Renal pelvis (tissue), 12 donors: ENCODE measurements at places on chromosomes 12 and 14. TPM values are rescaled to one million over a fixed set of nuclear protein-coding genes. Genes with fewer than 3 reads are reported as not detected.

GRCh38 chr12:69330475-69331473 is 17.4 kb upstream of the LYZ start:
- peak; percentile 23 for DNase-seq

- DNase-seq: no peak
These were observed 32.2 kb downstream of the TESC start for GRCh38 chr12:117067016-117067415.

- DNase-seq: peak; percentile 68
These were observed 31.1 kb downstream of the ALDH1L2 start for GRCh38 chr12:105053116-105053572.

- DNase-seq: no peak
These were observed 62.6 kb downstream of the SLC24A4 start for GRCh38 chr14:92385561-92385960.

GRCh38 chr12:103557628-103558010 is 29.5 kb upstream of the STAB2 start:
- DNase-seq: no peak

DNA sequence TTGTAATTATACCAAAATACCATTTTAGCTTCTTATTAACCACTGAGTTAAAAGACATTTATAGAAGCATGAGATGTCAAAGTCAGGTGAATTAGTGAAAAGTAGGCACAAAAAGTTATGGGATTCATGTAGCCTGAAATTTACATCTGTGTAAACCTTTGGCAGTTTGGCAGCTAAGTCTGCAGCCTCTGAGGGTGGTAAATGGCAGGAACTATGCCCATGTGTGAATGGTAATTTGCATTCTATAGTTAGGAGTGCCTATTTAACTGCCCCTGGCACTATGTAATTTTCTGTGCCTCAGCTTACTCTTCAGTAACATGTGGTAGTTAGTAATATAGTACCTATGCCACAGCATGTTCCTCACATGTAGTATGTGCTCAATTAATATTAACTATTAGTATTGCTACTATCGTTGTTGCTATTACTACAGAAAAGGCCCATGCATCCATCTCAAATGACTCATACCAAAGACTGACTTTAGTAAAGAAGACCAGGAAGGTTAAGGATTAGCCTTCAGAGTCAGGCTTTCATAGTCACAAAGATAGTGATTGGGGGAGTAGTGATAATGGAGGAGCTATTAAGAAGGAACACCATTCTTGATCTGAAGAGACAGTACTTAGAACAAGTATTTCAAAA is 258.7 kb upstream of the BTG1 start:
- no peak for DNase-seq

DNA sequence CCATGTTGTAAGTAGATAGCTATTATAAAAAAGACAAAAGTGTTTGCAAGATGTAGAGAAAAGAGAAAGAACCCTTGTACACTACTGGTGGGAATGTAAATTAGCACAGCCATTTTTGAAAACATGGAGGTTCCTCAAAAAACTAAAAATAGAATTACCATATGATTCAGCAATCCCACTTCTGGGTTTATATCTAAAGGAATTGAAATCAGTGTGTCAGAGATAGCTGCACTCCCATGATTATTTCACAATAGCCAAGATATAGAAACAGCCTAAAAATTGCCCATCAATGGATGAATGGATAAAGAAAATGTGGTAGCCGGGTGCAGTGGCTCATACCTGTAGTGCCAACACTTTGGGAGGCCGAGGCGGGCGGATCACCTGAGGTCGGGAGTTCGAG is 9.2 kb downstream of the PSMC6 start:
- no peak for DNase-seq

- DNase-seq: no peak
These were observed 164.2 kb upstream of the SOX5 start for GRCh38 chr12:24113701-24114100.

GRCh38 chr12:108750526-108750925 is 19.2 kb upstream of the CORO1C start:
- peak; percentile 69 for DNase-seq

GRCh38 chr12:473863-474577 is 14.3 kb downstream of the B4GALNT3 start:
- no peak for DNase-seq

DNA sequence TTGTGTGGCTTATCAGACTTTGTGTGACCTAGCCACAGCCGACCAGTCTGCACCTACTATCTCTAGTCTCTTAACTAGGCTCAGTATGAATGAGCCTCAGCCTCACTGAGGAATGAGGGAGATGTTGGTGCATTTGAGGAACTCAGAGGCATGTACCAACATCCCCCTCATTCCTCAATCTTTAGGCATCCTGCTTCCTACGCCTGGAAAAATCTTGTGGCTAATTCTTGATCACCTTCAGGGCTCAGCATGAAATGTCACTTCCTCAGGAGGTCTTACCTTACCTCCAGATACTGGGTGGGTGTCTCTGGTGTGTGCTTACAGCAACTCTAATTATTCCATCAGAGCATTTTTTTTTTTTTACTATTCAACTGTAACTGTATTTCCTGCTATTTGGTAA is 148.8 kb upstream of the TMCC3 start:
- no peak for DNase-seq

DNA sequence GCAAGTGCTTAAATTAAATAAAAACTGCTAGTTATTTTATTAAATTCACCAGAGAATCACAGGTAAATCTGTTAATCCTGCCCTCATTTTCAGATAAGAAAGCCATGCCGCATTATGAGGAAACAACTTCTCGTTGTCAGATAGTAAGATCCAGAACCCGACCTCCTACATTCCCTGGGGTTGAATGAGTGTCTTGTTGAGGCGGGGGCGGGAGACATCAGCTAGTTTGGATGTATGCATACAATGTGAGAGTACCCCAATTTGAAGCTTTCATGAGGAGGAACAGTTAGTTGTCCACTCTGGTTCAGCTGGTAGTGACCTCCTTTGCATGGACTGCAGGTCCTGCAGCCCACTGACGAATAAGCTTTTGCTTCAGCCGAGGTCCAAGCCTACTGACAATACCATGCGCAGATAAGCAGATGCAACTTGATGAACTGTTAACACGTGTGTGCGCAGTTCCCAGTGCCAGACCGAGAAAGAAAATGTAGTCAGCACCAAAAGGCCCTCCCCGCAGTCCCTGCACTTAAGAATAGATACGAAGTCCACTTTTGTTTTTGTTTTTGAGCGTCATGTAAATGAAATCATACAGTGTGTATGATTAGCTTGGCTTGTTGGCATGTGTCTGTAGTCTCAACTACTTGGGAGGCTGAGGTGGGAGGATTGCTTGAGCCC is 34.9 kb downstream of the EVL start:
- DNase-seq: no peak

- DNase-seq: no peak
These were observed 73.6 kb downstream of the SSPN start for GRCh38 chr12:26268841-26269561.

DNA sequence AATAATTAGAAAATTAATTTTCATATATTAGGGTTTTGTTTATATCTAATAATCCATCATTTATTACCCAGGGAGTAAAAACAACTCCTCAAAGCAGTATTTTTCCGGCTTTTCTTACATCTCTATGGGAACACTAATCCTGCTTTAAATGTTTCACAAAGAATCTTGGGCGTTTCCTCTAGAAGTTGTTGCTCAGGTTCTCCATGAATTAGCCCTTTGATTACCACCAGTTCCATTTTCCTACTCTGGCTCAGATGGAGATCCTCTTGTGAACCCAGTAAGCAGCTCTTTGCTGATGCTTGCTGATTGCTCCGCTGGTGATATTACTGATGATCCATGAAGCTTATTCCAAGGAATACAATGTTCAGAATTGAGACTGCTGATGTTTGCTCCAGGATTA is 78.5 kb upstream of the PKP2 start:
- DNase-seq: no peak

- DNase-seq: no peak
These were observed at the start of gene MAP3K12 for GRCh38 chr12:53499266-53500141. Gene MAP3K12 (minus strand): TSS chr12:53499458. CDS start chr12:53487391, 12,067 bp downstream.

DNA sequence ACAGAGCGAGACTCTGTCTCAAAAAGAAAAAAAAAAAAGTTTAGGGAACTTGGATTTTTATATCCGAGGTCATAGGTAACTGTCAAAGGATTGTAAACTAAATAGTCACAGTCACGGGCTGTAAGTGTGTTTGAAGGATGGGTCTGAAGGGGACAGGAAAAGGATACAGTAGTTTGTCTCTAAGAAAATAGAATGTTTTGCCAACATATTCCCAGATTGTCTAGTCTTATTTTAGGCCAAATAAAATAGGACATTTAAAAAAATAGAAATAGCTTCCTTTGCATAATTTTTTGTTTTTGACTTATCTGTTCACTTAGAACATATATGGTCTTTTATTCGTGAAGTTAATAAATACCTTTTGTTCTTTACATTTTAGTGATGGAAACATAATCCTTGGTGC is 24.2 kb upstream of the REP15 start:
- DNase-seq: peak; percentile 30

- DNase-seq: no peak
These were observed 281.7 kb upstream of the AMIGO2 start for GRCh38 chr12:47361389-47362021.

- no peak for DNase-seq
These were observed 66.9 kb downstream of the ANKS1B start for GRCh38 chr12:99917711-99918402.

DNA sequence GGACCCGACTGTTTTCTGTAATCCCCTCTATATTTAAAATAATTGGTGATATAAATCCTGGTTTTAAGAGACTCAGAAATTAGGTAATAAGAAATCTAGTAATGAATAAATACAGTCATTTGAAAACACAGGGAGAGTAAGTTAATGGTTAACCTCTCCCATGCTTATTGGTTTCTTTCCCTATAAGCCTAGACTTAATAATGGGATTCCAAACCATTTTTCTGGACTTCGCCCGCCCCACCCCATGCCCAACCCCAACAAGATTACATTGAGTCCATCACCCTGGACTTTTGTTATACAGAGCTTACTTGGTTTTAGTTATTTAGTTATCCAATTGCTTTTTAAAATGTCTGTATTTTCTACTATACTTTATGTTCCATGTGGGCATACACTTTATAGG is 98.7 kb downstream of the WIF1 start:
- no peak for DNase-seq

DNA sequence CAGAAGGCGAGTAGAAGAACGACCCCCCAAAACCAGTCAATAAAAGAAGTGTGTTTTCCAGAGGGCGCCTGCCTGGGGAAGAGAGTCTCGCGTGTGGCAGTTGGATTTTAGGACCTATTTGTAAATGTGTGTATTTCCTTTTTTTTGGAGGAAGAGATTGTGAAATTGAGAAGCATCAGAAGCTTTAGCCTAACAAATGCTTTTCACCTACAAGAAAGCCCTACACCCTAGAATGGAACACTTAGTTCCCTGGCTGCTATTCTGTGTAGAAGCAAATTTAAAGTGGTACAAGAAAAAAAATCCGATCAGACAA is 1.3 kb downstream of the RCOR1 start:
- peak; percentile 28 for DNase-seq

DNA sequence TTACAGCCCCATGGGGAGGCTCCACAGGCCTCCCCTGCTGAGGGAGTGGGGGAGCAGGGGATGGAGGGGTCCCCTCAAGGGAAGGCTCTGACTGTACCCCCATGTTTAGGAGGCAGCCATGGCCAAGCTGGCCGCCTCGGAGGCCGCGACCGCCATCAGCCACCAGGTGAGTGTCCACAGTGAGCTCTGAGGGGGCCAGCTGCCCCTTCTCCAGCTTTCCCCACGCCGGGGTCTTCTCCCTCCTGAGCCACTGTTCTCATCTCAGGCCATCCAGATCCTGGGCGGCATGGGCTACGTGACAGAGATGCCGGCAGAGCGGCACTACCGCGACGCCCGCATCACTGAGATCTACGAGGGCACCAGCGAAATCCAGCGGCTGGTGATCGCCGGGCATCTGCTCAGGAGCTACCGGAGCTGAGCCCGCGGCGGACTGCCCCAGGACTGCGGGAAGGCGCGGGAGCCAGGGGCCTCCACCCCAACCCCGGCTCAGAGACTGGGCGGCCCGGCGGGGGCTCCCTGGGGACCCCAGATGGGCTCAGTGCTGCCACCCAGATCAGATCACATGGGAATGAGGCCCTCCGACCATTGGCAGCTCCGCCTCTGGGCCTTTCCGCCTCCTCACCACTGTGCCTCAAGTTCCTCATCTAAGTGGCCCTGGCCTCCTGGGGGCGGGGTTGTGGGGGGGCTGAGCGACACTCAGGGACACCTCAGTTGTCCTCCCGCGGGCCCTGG is 13.6 kb downstream of the ACADS start:
- no peak for DNase-seq

- DNase-seq: no peak
These were observed 9.3 kb downstream of the DAAM1 start for GRCh38 chr14:59197695-59198262.

GRCh38 chr14:59160506-59160905 is 28.0 kb upstream of the DAAM1 start:
- DNase-seq: no peak

- DNase-seq: no peak
These were observed 289.1 kb downstream of the RPS29 start for GRCh38 chr14:49297102-49297501.

GRCh38 chr12:130739571-130739970 is 23.5 kb upstream of the RIMBP2 start:
- DNase-seq: no peak

DNA sequence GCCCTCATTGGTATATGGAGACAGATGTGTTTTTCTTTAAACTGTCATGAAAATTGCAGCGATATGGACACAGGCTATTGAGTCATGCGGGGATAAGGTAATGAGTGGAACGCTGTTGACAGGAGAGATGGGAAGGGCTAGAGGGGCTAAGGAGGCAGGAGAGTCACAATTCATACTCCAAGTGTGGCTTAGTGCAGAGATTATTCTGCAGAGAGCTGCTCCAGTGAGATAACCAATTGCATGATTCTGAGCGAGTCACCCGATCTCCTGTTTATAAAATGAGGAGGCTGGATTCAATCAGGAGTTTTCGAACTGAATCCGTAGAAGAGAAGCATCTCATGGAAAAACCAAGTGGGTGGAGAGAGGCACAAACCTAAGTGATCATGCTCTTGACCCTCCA is 106.4 kb upstream of the PLEKHG7 start:
- no peak for DNase-seq

GRCh38 chr12:93181409-93181965 is 196.2 kb upstream of the NUDT4 start:
- DNase-seq: no peak

- no peak for DNase-seq
These were observed 170.5 kb downstream of the TSPAN9 start for GRCh38 chr12:3247629-3248161.

GRCh38 chr14:104318558-104319490 is 180.4 kb downstream of the KIF26A start:
- DNase-seq: no peak

The C14orf132 gene
- polyA plus RNA-seq: 28.4 TPM

The CCDC175 gene
- 0.57 TPM for polyA plus RNA-seq

The BIN2 gene
- 2.6 TPM for polyA plus RNA-seq

The C12orf50 gene
- polyA plus RNA-seq: 0.16 TPM

The KRT80 gene
- 0.99 TPM for polyA plus RNA-seq

The ARF6 gene
- 78.4 TPM for polyA plus RNA-seq

The MYH7 gene
- 0.40 TPM for polyA plus RNA-seq

The NUBPL gene
- polyA plus RNA-seq: 17.9 TPM

The PIWIL1 gene
- polyA plus RNA-seq: 3.4 TPM

The CCDC196 gene
- polyA plus RNA-seq: 0.30 TPM

The NKX2-1 gene
- polyA plus RNA-seq: not detected

The SLC6A13 gene
- polyA plus RNA-seq: 60.0 TPM

The KCNJ8 gene
- 20.5 TPM for polyA plus RNA-seq

The KIF26A gene
- polyA plus RNA-seq: 12.6 TPM

The OR4E2 gene
- polyA plus RNA-seq: not detected

The LRTM2 gene
- 0.67 TPM for polyA plus RNA-seq

The GLIPR1L2 gene
- 3.9 TPM for polyA plus RNA-seq
